MCF 10A (cell line): ENCODE measurements at places on chromosomes 5 and 9. TPM values are rescaled to one million over a fixed set of nuclear protein-coding genes. Genes with fewer than 3 reads are reported as not detected.

PSAT1 gene
- 263 and 326 TPM in 2 replicates for total RNA-seq

UGT3A1 gene
- not detected in 2 replicates for total RNA-seq

SPATA6L gene
- total RNA-seq: 3.7 and 5.5 TPM in 2 replicates

ZNF454 gene
- total RNA-seq: not detected in 2 replicates

PLEKHG4B gene
- not detected in 2 replicates for total RNA-seq

GRCh38 chr5:148978370-148979082 lies 84.3 kb downstream of the SH3TC2 start:
- H3K27ac ChIP-seq: peak overlapping the region; percentile 97
- peaks cover 6% of the 10 kb centered on the region for H3K36me3 ChIP-seq
- H3K27me3 ChIP-seq: no peaks in the 10 kb centered on the region

DNA sequence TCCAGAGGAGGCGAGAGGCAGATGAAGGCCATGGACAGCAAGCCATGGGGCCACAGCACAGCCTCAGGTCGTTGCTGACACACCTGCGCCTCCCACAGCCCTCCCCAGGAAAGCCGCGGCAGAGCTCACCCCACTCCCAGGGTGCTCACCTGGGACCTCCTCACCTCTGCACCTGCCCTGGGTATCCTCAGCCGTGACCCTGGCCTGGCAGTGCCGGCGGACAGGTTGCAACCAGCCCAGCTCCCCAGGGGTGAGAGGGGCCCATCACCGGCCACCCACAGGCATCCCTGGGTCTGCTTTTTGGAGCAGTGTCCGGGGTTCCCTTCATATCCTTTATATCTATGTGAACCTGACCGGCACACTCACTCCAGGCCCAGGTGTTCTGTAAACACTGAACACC lies 30.4 kb upstream of the FCN1 start:
- H3K27me3 ChIP-seq: no peaks in the 10 kb centered on the region
- H3K4me1 ChIP-seq: no peaks in the 10 kb centered on the region

- H3K36me3 ChIP-seq: no peaks in the 10 kb centered on the region
- H3K27me3 ChIP-seq: peaks cover 80% of the 10 kb centered on the region
- H3K4me3 ChIP-seq: peak within 1 kb of the TSS; percentile 84
- no peak within 1 kb of the TSS for H3K27ac ChIP-seq
Measured at GRCh38 chr5:66595756-66596635, at the start of gene MAST4. TSS of gene MAST4 (plus strand) at chr5:66596393. CDS start at chr5:66596656, 263 bp downstream.

- H3K36me3 ChIP-seq: no peaks in the 10 kb centered on the region
- no peak overlapping the region for H3K4me3 ChIP-seq
- H3K4me1 ChIP-seq: peaks cover 15% of the 10 kb centered on the region
- no peaks in the 10 kb centered on the region for H3K27me3 ChIP-seq
- peak overlapping the region; percentile 7 for H3K27ac ChIP-seq
Measured at GRCh38 chr5:124718380-124718789, 28.1 kb downstream of the ZNF608 start.

DNA sequence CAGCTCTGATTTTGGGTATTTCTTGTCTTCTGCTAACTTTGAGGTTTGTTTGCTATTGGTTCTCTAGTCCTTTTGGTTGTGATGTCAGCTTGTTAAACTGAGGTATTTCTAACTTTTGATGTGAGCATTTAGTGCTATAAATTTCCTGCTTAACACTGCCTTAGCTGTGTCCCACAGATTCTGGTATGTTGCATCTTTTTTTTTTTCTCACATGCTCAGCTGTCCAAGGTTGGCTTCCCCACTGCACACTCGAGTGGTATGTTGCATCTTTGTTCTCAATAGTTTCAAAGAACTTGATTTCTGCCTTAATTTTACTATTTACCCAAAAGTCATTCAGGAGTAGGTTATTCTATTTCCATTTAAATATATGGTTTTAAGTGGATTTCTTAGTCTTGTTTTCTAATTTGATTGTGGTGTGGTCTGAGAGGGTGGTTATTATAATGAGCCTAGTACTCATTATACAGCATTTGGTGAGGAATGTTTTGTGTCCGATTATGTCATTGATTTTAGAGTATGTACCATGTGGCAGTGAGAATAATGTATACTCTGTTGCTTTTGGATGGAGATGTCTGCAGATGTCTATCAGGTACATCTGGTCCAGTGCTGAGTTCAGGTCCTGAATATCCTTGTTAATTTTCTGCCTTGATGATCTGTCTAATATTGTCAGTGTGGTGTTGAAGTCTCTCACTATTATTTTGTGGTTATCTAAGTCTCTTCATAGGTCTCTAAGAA lies 42.2 kb upstream of the IFNE start:
- H3K4me3 ChIP-seq: no peak overlapping the region
- H3K27me3 ChIP-seq: no peaks in the 10 kb centered on the region
- peaks cover 41% of the 10 kb centered on the region for H3K36me3 ChIP-seq
- DNase-seq: no peak

DNA sequence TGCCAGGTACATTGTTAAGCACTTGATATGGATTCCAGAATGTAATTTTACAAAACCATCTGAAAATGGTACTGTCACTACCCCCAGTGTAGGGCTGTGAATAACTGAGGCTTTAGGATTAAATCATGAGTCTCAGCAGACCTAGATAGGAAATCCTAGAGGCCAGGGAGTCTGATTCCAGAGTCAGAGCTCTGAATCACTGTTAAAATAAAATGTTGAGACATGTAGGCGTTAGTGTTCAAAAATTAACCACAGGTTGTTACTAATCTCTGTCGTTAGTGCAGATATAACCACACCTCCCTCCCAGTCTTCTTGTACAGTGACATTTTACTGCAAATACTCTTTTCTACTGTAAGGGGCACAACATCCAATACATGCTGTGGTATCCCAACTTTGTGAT lies 1828.8 kb downstream of the MAT2B start:
- H3K4me1 ChIP-seq: peaks cover 22% of the 10 kb centered on the region
- no peak overlapping the region for H3K4me3 ChIP-seq
- H3K27me3 ChIP-seq: no peaks in the 10 kb centered on the region
- H3K36me3 ChIP-seq: no peaks in the 10 kb centered on the region
- no peak overlapping the region for H3K27ac ChIP-seq
- DNase-seq: peak; percentile 69

DNA sequence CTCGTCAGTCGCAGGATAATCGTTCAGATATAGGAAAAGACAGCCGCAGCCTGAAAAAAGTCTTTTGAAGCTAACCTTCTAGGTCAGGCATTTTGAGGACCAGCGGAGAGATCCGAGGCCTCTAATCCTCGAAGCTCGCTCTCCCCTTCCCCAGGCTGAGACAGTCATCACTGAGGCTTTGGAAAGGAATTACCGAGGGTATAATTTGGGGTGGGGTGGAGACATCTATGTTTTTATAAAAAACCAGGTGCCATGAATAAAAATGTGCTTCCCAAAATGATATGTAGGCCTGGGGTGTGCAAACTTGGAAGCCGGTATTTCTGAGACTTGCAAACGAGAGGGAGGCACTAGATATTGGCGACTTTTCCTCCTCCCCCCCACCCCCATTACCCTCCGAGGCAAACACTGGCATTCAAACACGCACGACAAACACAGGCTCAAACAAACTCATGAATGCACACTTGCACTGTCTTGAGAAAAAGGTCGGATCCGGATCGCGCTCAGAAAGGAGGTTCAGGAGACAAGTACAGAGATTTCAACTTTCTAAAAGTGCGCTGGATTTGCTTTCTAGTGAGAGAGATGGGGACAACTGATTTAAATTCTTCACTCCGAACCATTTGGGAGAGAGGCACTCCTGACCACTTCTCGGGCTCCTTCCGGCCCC lies 935 bp upstream of the MSX2 start:
- peaks cover 17% of the 10 kb centered on the region for H3K4me1 ChIP-seq
- H3K36me3 ChIP-seq: no peaks in the 10 kb centered on the region
- no peak for DNase-seq

GRCh38 chr5:32107291-32107690 lies 66.8 kb downstream of the GOLPH3 start:
- peaks cover 83% of the 10 kb centered on the region for H3K36me3 ChIP-seq
- no peak overlapping the region for H3K4me3 ChIP-seq
- H3K4me1 ChIP-seq: no peaks in the 10 kb centered on the region
- no peak for DNase-seq
- H3K27me3 ChIP-seq: no peaks in the 10 kb centered on the region

DNA sequence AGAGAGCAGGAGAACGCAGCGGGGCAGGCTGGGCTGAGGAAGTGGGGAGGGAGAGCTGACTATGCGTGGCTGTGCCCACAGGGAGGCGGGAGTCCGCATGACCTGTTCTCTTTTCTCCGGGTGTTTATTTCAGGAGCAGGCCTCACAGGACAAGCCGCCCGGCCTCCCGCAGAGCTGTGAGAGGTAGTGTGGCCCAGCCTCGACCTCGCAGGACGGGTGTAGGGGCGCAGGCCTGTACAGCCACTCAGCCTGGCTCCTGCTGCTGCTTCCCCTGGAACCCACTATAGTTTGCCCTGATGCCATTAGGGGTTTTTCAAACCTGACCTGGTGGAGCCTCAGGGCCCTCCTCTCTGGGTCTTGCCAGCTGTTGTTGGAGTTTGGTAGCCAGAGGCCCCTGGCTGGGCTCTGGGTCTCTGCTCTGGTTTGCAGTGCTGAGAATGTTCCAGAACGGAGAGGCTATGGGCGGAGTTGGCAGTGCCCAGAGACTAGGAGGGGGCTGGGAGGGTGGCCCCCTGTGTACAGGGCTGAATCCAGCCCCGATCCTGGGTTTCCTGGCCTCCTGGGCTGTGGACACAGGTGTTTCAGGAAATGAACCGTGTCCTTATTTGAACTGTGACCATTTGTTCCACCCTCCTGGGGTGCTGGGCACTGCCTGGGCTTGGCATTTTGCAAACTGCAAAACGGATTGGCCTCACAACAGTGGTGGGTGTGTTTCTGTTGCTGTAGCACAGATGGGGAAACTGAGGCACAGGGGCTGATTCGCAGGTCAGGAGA lies 78.8 kb downstream of the WNK2 start:
- no peaks in the 10 kb centered on the region for H3K4me1 ChIP-seq
- H3K36me3 ChIP-seq: no peaks in the 10 kb centered on the region
- H3K27me3 ChIP-seq: no peaks in the 10 kb centered on the region
- no peak overlapping the region for H3K4me3 ChIP-seq

DNA sequence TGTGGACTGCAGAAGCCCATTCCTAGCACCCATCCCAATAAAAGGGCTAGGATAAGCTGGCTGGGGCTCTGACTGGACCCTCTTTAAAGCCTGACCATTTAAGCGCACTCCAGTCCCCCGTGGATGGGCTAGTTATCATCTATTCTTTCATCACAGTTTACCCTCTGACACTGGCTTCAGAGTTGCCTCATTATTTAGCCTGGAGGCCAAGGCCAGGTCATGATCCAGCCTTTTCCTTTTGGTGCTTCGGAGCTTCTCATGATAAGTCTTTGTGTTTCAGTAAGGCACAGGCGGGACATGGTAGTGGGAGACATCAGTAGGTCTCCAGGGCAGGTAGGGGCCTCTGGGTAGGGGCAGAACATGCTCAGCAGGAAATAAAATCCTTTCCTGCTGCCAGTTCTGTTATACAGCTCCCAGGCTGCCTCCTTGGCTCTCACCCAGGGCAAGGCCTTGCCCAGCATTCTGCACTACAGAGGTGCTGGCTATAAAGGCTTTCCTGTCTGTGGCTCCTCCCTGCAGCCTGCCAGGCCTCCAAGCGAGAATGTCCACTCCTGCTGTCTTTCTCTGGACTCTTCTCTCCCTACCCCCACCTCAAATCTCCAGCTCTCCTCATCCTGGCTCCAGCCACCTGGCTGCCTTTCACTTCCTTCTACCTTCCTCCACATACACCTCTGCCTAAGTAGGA lies 128.8 kb downstream of the FSTL4 start:
- H3K4me3 ChIP-seq: no peak overlapping the region
- H3K4me1 ChIP-seq: peaks cover 6% of the 10 kb centered on the region
- no peak overlapping the region for H3K27ac ChIP-seq
- DNase-seq: no peak
- no peaks in the 10 kb centered on the region for H3K36me3 ChIP-seq

DNA sequence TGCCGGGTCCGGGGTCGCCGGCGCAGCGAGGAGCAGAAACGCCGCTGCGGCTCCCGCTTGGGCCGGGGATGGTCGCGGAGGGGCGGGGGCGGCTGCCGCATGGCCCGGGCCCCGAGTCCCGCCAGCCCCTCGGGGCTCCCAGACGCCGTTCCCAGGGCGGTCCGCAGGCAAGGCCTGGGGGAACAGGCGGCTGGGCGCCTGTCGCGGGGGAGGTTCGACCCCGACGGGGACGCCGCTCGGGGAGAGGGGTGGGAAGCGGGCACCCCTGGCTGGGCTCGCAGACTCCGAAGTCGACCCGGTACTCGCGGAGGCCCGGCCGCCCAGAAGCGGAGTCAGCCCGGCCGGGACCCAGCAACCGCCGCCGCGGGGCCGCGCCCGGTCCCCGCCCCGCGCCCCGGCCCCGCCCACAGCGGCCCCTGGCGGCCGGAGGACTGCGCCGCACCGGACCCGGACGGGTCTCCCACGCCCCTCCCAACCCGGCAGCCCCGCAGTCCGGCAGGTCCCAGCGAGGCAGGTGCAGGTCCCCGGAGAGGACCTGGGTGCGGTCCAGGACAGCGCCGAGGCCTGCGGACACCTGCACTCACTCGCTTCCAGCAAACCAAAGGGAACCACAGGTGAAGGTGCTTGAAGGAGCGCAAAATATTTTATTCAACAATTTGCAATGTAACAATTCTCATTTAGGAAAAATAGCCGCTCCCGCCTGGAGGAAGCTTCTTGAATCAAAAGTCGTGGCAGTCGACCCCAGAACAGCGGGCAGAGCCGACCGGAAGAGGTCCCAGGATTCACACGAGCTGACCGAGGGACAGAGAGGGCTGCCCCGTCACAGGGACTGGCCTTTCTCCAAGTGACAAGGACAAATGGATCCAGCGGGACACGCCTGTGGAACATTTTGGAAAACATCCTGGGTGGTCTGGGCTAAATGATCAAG lies at the start of gene INPP5E:
Gene INPP5E, minus strand, starts transcription at position 365 of the 928 bp plus-strand sequence. CDS start 426 bp downstream, outside the sequence.
- peak within 1 kb of the TSS; percentile 31 for H3K27ac ChIP-seq
- H3K27me3 ChIP-seq: no peaks in the 10 kb centered on the region
- H3K4me3 ChIP-seq: peak within 1 kb of the TSS; percentile 76
- DNase-seq: peak; percentile 61
- H3K4me1 ChIP-seq: peaks cover 16% of the 10 kb centered on the region
- peaks cover 53% of the 10 kb centered on the region for H3K36me3 ChIP-seq

DNA sequence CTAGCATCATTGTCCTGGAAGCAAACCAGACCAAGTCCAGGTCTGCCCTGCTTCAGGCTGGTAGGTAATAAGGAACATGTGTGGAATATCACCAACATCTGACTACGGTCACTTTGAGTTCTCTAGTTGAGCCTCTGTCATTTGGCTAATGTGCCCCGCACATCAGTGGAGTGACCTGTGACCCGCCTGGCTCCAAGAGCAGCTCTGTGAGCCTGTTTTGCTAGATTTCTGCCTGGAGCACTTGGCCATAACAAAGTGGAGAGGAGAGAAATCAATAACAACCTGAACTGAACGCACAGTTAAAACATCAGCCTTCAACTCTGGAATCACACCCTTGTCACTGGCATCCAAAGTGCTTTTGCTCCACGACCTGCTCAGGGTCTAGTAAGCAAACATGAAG lies 115.7 kb downstream of the PPP2R2B start:
- no peaks in the 10 kb centered on the region for H3K36me3 ChIP-seq
- no peaks in the 10 kb centered on the region for H3K4me1 ChIP-seq
- no peak overlapping the region for H3K4me3 ChIP-seq
- H3K27ac ChIP-seq: no peak overlapping the region

- no peaks in the 10 kb centered on the region for H3K4me1 ChIP-seq
- no peaks in the 10 kb centered on the region for H3K36me3 ChIP-seq
- H3K27ac ChIP-seq: no peak overlapping the region
- peak; percentile 70 for DNase-seq
- H3K4me3 ChIP-seq: no peak overlapping the region
Measured at GRCh38 chr9:7234144-7234543, 476.4 kb downstream of the KDM4C start.
